ENCODE measurements at places on chromosomes 6 and 20.

- no peak for DNase-seq
Observed at GRCh38 chr6:157853902-157854502, 31.0 kb downstream of the SNX9 start.

DNA sequence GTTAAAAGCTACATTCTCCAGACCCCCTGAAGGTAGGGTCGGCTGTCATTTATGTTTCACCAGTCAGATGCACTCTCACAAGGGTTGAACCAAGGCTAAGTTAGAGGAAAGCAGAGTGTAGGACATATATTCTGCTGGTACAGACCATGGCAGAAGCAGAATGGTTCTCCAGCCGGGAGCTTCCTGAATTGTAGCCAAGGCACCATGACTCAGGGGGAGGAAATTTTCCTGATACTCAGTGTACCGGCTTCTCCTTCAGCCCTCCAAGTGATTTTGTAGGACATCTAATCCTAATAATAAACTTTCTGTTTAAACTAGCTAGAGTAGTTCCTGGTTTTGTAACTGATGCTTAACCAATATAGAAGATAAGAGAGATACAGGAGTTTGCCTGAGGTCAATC, 14.2 kb upstream of the SLPI start:
- DNase-seq: no peak

DNA sequence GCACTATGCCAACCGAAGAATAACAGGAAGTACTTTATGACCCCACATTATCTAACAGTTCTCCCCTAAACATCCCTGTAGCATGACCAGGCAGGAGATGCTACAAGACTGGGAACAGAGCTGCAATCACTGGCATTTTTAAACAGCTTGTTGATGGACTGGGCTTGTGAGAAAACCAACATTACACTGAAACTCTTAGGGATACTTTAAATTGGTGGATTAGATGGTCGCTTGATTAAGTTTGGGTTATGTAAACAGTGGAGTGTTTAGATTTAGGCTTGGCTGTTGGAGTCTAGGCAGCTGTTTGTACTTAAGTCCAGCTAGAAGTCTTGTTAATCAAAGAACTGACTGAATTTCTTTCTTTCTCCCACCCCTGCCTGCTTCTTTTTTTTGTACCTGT, 234.1 kb upstream of the BMP2 start:
- DNase-seq: no peak

GRCh38 chr6:18527836-18528743, 140.9 kb downstream of the RNF144B start:
- DNase-seq: no peak

DNA sequence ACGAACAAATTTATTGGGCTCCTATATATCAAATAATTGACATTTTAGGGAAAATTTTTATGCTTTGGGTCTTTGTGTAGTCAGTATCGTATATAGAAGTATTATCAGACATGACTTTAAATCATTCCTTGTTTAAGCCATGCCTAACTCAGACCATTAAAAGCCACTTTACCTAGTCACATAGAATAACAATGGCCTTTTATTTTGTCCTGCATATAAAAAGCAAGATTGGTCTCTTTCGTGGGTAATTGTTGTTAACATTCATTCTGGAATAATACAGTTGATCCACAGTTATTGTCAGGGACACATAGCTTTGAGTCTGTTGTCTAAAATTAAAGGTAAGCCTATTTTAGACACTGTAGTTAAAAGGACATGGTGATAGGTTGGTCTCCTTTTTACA, 47.4 kb downstream of the PLEKHG1 start:
- no peak for DNase-seq

DNA sequence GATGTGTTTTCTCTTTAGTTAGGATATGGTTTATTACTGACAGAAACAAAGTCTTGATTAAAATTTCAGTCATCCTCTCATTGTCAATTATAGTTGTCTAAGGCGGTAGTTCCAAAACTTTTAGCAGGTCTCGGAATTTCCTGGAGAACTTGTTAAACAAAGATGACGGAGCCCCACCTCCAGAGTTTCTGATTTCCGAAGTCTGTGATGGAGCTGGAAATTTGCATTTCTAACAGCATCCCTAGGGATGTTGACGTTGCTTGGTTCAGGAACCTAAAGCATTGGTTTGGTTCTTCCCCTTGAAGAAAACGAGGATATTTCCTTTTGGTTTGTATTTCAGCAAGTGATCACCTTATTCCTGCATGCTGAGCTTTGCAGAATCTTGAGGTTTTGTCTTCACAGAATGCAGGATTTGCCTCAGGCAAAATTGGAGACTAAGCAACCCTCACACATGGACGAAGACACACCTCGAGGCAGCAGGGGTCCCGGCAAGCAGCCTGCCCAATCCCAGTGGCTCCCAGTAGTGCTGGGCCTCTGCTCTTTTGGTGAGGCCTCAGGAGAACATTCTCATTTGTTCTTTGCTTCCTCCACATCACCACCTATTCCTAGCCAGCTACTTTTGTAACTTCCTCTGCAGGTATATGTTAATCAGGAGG, 187.1 kb upstream of the PHACTR1 start:
- no peak for DNase-seq

DNA sequence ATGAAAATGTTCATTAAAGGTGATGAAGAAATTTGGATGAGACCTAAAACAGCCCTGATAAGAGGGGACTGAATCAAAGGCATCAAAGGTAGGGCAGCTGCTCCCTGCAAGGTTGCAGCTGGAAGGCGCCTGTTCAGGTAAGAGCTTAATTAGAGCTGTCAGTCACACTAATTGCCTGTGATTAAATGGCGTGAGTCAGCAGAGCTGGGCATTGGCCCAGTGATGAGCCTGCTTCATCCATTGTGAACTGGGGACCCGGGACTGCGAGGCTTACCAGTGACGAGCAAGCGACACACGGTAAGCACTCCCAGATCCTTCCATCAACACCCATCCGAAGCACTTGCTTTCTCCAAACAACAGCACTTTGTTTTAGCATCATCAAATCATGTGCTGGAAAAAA, 621.5 kb upstream of the CDH4 start:
- no peak for DNase-seq

DNA sequence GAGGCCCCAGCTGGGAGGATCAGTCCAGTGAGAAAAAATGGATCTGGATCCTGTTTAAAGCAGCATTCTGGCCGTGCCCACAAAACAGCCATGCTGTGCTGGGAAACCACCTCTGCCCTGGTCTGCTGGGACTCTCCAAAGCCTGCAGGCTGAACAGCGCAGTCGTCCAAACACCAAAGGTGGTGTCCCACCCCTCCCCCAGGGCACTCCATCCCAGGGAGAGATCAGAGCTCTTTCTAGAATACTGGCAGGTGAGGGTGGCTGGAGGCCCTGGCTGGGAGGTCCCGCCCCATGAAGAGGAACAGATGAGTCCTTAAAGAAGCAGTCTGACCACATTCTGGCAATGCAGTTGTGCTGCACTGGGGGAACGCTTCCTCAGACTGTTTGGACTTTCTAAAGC, 84.6 kb downstream of the MRAP2 start:
- no peak for DNase-seq
